ENCODE measurements at places on chromosomes 11 and 22.

DNA sequence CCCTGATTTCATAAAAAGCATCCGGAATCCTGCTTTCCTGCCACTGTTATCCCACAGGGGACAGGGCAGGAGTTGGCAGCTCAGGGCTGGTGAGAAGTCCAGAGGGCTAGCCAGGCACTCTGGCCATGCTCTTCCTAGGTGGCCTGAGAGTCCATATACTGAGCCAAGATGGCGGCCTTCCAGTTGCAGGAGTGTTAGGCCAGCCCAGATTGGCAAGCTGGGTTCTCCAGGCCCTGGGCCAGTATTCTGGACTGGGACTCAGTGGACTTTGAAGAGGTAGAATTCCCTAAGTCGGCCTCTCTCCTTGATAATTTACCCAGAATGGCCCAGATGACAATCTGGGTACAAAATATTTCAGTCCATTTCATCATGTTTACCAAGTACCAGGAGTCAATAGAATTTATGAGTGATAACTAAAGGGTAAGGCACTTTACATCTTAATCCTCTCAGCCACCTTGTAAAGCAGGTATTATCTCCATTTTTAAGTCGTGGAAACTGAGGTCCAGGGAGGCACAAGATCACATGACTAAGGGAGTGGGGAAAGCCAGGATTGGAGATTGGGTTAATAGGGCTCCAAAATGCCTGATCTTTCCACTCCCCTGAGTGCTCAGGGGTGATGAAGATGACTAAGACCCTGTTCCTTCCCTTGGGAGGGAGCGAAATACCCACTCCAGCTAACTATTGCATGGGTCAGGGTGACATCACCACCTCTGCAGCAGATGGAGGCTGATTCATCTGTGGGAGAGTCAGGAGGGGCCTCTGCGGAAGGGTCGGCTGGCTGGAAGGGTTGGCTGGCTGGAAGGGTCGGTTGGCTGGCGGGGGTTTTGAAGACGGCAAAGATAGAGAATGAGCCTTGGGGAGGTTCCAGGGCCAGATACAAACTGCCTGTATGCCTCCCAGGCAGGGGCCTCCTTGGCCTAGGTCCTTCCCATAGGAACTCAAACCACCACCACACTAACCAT is 1.2 kb upstream of the MICALL1 start:
- peak; percentile 92 for DNase-seq

DNA sequence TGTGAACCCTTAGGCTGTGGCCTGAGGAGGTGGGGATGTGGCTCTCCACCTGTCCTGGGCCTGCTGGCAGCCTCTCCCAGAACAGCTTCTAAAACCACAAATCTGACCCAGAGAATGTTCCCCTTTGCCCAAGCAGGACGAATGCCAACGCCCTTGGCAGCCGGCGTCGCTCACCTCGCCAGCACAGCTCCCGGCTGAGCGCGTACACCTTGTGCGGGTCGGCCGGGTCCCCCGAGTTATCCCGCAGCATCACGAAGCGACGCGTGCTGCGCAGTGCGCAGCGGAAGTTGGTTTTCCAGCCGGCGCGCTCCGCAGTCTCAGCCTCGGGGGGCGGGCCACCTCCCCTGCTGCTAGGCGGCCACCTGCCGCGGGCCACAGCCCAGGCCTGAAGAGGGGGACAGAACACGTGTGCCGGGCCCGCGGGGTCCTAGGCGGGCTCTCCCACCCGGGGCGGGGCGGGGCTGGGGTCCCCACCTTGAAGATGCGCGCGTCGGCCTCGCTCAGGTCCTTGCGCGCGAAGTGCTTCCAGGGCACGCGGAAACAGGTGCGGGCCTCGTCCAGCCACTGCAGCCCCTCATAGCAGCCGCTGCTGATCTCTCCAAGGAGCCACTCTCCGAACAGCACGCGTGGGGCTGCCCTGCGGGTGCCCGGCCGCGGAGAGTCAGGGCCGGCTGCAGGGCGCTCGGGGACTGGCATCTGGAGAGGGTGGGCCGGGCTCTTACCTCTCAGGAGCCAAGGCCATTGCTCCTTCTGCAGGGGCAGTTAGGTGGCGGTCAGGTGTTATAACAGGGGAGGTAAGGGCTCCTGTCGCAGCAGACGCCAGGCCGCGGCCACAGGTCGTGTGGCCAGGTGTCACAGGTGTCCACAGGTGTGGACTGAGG is 887 bp downstream of the IRF7 start:
- peak; percentile 64 for DNase-seq

- no peak for DNase-seq
These were observed 288.6 kb upstream of the SORL1-AS1 start for GRCh38 chr11:121741351-121741760.

DNA sequence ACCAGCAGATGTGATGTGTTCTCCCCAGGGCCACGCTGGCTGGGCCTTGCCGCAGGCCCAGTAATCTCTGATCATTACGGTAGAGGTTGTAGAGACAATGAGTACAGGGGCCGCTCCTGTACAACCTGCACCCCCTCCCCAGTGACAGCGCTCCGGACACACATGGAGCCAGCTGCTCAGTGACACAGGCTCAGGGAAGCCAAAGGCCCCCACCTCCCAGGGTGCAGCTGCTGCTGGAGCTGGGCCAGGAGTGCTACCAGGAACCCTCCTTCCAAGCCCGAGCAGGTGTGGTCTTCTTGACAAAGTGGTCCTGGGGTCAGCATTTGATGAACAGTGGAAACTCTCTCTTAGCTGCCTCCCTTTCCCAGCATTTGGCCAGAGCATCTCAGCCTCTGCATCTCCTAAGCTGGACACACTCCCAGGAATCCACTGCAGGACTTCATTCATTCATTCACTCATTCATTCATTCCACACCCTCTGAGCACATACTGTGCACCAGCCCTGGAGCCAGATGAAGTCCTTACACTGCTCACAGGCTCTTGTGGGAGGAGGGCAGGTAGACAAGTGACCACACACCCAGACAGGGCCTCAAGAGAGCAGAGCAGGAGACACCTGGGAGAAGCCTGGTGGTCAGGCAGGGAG is 49.6 kb upstream of the MPEG1 start:
- no peak for DNase-seq

- DNase-seq, result no peak
These were observed 38.7 kb upstream of the CDON start for GRCh38 chr11:126101251-126101929.

- DNase-seq, result no peak
These were observed 79.5 kb upstream of the TTC12 start for GRCh38 chr11:113234888-113235287.

DNA sequence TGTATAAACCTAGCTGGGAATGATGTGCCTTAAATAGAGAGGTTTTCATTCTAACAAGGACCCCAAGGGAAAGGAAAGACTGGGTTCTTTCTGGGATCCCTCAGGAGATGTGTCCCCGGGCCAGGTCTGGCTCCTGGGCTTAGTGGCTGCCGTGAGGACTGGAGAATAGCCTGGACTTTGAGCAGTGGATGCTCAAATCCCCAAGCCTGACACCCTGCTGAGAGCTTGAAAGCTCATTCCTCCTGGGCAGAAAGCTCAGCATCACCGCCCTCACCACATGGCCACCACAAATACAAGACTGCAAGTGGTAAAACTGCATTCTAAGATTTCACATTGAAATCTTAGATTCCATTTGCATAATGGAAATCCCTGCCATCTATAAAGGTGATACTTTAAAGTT is 79.4 kb upstream of the NARS2 start:
- DNase-seq, result no peak

- no peak for DNase-seq
These were observed 1.1 kb downstream of the FCHSD2 start for GRCh38 chr11:73141031-73141308.

DNA sequence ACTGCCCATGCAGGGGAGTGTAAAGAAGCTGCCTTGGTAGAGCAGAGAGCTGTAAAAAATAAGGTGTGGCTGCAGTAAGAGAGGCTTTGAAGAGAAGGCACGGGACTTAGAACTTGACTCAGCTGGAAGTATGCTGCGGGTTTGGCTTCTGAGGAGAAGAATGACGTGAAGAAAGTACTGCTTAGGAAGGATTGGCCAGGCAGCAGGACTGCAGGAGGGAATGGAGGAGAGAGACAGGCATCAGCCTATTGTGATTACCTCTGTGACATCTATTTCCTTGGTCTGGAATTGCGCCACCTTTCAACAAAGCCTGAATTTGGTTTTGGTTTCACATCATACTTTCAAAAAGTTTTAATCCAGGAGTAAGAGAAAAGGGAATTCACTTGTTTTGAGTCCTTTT is 22.5 kb downstream of the PRRG4 start:
- DNase-seq, result peak; percentile 75

GRCh38 chr11:85835729-85836128 is 19.5 kb upstream of the CCDC83 start:
- no peak for DNase-seq

DNA sequence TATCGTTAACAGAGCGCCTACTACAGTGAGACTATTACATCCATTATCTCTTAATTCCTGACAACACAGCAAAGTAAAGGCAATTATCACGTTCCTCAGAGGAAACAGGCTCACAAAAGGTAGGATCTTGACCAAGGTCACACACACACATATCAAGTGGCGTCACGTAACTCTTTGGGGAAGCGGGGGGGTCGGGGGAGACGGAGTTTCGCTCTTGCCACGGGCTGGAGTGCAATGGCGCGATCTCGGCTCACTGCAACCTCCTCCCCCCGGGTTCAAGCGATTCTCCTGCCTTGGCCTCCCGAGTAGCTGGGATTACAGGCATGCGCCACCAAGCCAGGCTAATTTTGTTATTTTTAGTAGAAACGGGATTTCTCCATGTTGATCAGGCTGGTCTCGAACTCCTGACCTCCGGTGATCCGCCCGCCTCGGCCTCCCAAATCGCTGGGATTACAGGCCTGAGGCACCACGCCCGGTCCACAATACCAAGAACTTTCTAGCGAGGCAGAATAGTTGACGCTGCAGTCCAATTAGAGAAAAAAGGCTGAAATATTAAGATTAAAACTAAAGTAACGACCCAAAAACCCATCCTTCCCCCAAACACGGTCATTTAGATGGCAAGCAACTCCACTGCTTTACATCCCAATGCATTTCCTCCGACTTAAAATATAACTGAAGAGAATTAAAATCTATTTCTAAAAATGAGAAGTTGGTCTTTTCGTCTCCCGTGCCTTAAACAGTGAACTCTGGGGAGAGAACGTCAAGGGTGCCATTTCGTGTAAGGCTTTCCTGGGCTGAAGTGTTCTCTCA is 1.2 kb downstream of the DDX17 start:
- peak; percentile 51 for DNase-seq

DNA sequence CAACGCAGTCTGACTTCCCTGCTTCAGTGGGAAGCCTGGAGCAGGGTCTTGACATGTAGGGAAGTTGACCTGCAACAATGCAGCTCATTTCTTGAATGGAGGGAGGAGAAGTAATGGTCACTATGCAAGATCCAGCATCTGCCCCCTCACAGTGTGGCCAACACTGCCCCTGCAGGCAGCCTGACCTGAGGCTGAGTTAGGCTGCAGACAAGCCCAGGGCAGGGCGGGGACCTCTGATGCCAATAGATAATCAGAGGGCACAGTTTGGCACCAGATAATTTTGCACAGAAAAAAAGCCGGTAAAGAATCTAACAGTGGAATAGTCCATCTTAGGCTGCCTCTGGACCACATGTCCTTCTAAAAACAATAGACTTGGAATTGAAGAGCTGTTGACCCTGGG is 182.3 kb downstream of the DSCAML1 start:
- no peak for DNase-seq

DNA sequence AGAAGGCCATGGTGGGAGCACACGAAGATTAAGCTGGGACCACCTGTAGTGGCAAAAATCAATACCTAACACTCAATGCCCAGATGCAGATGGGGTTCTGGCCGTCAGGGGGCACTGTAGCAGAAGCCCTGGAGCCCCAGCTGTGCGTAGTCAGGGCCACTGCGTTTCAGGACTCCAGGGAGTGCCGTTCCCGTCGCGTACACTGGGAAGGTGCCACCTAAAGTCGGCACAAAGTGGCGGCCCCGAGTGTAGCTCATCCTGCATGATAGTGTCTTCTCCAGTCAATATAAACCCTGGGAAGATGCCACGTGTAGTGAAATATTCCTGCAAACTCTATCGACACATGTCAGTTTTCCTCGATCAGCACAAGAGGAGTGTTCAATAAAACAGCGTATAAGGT is 123.8 kb upstream of the NTM start:
- no peak for DNase-seq

- no peak for DNase-seq
These were observed 3.7 kb downstream of the RAC2 start for GRCh38 chr22:37240240-37240940.

GRCh38 chr22:41768430-41768829 is 32.0 kb upstream of the CCDC134 start:
- DNase-seq, result peak; percentile 47

DNA sequence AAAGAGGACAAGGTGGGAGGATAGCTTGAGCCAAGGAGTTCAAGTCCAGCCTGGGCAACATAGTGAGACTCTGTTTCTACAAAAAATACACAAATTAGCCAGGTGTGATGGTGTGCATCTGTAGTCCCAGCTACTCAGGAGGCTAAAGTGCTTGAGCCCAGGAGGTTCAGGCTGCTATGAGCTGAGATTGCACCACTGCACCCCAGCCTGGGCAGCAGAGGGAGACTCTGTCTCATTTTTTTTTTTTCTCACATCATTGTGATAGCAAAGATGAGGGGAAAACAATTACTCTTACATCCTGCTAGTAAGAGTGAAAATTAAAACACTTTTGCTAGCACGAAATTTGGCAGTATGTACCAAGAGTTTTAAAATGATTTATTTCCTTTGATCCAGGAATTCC is 463.7 kb downstream of the TMEM135 start:
- peak; percentile 6 for DNase-seq

- DNase-seq, result no peak
These were observed 654 bp downstream of the TMEM86A start for GRCh38 chr11:18699269-18699596.

- DNase-seq, result no peak
These were observed 18.8 kb upstream of the ARHGAP8 start for GRCh38 chr22:44733426-44734106.

GRCh38 chr11:8025123-8025522 is 38.0 kb downstream of the EIF3F start:
- DNase-seq, result no peak

- DNase-seq, result no peak
These were observed 603 bp upstream of the ZFTA start for GRCh38 chr11:63769042-63769713.

DNA sequence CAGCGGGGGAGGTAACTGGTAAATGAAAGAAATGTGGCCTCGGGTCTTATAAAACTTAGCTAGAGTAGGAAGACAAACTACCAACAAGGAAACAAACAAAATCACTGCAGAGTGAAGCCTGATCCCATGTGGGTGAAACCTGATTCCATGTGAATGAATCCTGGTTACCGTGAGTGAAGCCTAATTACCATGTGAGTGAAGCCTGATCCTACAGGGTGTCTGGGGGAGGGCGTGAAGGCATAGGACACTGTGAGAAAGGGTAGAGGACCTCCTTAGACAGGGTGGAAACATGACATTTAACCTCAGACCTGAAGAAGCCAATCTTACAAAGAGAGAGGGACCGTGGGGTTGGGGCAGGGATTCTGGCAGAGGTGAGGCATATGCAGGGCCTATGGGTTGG is 106.2 kb upstream of the USP47 start:
- DNase-seq, result no peak

GRCh38 chr11:2778630-2779498 is 79.1 kb upstream of the KCNQ1OT1 start:
- DNase-seq, result peak; percentile 97

GRCh38 chr22:21055880-21056319 is 10.2 kb downstream of the LRRC74B start:
- no peak for DNase-seq

Measured in MCF 10A (cell line).